ENCODE measurements at places on chromosomes 3 and 15.
A peak's percentile ranks its signal among the peaks of the same experiment; 100 is the strongest.

GRCh38 chr3:191499307-191500080 is 38.5 kb downstream of the PYDC2 start:
- peaks cover 3% of the 10 kb centered on the region for H3K4me1 ChIP-seq
- H3K36me3 ChIP-seq = no peaks in the 10 kb centered on the region
- peaks cover 3% of the 10 kb centered on the region for H3K27me3 ChIP-seq
- peak; percentile 35 for DNase-seq
- H3K27ac ChIP-seq = no peak overlapping the region
- no peak overlapping the region for H3K4me3 ChIP-seq

DNA sequence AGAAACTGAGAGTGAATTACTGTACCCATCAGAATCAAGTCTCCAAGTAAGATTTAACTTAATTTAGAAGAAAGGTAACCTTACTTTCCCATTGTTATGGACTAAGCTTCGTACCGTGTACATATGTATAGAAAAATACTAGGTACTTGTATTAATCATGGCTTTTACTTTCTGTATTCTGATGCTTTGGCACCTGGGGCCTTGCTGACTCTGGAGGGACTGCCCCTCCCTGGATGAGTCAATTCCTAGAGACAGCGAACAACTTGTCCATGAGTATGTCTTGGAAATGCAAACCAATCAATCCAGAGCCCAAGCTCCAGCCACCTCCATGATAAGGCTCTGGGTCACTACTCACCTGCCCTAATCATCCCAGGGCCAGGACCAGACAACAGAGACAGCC is 50.0 kb upstream of the DGKG start:
- H3K4me3 ChIP-seq = no peak overlapping the region
- H3K36me3 ChIP-seq = no peaks in the 10 kb centered on the region
- H3K27ac ChIP-seq = no peak overlapping the region
- H3K27me3 ChIP-seq = peaks cover 3% of the 10 kb centered on the region
- peaks cover 6% of the 10 kb centered on the region for H3K4me1 ChIP-seq

GRCh38 chr3:45098310-45098709 is 47.9 kb downstream of the CDCP1 start:
- no peak overlapping the region for H3K27ac ChIP-seq
- H3K4me3 ChIP-seq = no peak overlapping the region
- DNase-seq = no peak
- no peaks in the 10 kb centered on the region for H3K36me3 ChIP-seq

DNA sequence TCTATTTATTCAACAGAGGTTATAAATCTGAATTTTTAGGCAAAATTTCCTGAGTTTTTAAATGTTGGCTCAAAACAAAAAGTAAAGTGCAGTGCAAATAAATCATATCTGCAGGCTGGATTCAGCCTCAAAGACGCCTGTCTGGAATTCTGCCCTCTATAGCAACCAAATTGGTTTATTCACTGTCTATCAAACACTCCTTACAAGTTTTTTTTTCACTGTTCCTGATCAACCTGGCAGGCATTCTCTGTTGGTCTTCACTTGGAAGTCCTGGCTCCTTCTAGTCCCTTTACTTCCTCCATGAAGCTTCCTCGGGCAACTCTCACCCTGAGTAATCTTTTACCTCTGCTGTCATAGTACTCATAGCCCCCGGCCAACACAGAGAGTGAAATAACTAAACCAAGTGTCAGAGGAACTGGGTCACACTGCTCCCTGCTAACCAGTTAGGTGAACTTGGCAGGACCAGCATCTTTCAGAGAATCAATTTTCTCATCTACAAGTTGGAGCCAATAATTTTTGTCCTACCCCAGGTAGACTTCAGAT is 36.8 kb upstream of the TIPARP start:
- no peak overlapping the region for H3K4me3 ChIP-seq
- no peak for DNase-seq
- H3K27me3 ChIP-seq = no peaks in the 10 kb centered on the region
- H3K4me1 ChIP-seq = no peaks in the 10 kb centered on the region
- H3K27ac ChIP-seq = no peak overlapping the region
- H3K36me3 ChIP-seq = no peaks in the 10 kb centered on the region

- H3K4me1 ChIP-seq = no peaks in the 10 kb centered on the region
- H3K27me3 ChIP-seq = no peaks in the 10 kb centered on the region
These were observed 9.5 kb downstream of the HMG20A start for GRCh38 chr15:77430213-77430612.

DNA sequence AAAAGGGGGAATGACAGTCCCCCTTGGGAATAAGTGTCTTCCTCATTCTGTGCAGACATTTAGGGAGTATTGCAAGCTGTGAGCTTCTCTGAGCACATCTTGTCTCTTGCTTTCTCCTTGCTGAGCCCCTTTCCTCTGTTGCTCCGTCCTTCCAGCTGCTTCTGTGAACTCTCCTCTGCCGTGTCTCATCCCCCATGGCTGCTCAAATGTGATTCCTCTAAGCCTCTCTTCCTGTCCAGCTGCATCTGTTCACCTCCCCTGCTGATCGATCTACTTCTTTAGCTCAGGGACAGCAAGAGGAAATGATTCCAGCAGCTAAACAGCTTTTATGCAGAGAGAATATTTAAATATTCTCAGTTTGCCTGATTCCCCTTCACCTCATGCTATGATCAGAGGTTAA is 328.0 kb upstream of the DNAJC19 start:
- H3K27ac ChIP-seq = no peak overlapping the region
- H3K4me3 ChIP-seq = no peak overlapping the region
- no peaks in the 10 kb centered on the region for H3K4me1 ChIP-seq
- H3K36me3 ChIP-seq = no peaks in the 10 kb centered on the region
- DNase-seq = no peak

DNA sequence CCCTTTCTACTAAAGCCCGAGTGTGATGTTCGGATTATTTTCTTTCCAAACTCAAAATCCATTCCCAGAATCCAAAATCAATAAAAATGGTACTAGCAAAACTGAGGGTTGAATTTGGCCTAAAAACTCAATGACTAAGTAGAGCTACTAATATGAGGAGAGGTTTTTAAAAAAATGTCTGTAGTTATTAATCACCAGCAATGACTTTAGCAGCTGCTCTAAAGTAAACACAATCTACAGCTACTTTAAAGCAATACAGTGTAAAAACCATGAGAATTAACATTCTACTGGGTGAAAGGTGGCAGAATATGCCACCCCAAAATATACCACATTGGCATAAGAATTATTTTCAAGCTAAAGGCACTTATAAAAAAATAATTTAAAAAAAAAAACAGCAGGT is 23.5 kb downstream of the FHIT start:
- H3K27me3 ChIP-seq = no peaks in the 10 kb centered on the region
- H3K4me1 ChIP-seq = no peaks in the 10 kb centered on the region
- H3K4me3 ChIP-seq = no peak overlapping the region
- no peak overlapping the region for H3K27ac ChIP-seq
- H3K36me3 ChIP-seq = no peaks in the 10 kb centered on the region

DNA sequence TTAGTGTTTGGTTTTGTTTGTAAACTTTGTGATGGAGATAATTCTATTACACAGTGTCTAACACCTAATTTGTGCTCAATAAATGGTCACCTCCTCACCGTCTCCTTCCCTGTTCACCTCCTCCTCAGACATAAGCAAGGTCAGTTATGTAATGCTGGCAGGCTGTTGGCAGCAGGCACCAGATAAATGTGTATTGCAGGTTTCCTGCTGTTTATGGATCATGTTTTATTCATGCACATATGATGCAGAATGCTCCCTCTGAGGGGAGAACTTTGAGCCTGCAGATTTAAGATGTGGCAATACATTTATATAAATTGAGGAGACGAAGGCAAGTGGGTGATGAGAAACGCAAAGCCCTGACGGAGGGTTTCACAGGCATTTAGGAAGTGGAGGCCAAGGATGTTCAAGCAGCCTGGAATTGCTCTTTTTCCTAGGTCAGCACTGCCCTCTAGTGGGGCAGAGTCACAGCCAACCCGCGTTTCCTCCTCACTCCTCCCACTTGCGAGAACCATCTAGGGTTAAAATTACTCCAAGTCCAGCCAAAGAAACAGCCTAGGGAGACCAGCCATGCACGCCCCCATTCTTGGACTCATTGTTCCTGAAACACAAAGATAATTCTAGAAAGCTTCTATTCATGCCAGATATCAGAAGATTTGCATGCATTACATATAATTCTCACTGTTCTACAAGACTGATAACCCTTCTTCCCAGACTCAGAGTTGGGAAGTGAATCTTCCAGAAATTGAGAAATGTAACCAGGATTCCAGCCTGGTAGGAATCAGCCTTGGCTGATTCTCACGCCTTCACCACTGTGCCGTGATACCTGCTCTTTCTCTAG is 228.7 kb downstream of the SLCO3A1 start:
- H3K36me3 ChIP-seq = no peaks in the 10 kb centered on the region
- H3K4me1 ChIP-seq = no peaks in the 10 kb centered on the region
- H3K27ac ChIP-seq = no peak overlapping the region
- peak; percentile 77 for DNase-seq
- peaks cover 7% of the 10 kb centered on the region for H3K27me3 ChIP-seq

GRCh38 chr15:98943051-98943508 is 64.5 kb downstream of the PGPEP1L start:
- DNase-seq = no peak
- H3K4me1 ChIP-seq = peaks cover 33% of the 10 kb centered on the region
- H3K27me3 ChIP-seq = no peaks in the 10 kb centered on the region
- peak overlapping the region; percentile 35 for H3K27ac ChIP-seq
- no peak overlapping the region for H3K4me3 ChIP-seq
- H3K36me3 ChIP-seq = no peaks in the 10 kb centered on the region

DNA sequence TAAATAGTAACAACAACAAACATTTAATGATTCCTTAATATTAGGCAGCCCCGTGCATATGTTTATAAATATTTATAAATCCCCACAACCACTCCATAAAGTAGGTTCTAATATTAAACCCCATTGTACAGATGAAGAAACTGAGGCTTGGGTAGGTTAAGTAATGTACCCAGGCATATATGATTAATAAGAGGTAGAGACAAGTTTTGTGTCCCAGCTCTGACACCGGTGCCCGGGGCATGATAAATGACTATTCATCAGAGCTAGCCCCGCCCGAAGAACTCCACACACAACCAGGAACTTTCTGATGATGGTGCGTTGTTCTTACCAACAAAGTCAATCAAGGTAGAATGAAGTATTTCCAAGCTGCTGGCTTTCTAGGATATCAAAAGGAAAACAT is 19.4 kb downstream of the CDCP1 start:
- H3K27ac ChIP-seq = no peak overlapping the region
- H3K27me3 ChIP-seq = no peaks in the 10 kb centered on the region
- no peak overlapping the region for H3K4me3 ChIP-seq
- H3K4me1 ChIP-seq = peaks cover 4% of the 10 kb centered on the region
- H3K36me3 ChIP-seq = no peaks in the 10 kb centered on the region

DNA sequence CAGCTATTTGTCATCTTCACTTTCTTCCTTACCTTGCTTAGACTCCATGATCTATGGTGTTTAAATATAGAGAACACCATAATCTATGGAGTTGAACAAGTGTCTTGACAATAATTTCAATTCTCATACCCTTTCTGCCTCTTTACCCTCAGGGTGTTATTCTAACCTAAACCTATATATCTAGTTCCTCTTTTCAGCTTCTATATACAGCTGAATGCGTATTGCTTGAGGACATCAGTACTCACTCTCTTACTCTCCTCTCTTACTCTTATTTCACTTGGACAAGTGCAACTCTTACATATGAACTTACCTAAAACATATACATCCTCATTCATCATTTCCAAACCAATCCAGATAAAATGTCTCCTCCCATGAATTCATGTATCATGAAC is 187.1 kb downstream of the RAP2B start:
- H3K27ac ChIP-seq = no peak overlapping the region
- no peaks in the 10 kb centered on the region for H3K36me3 ChIP-seq
- no peak overlapping the region for H3K4me3 ChIP-seq

GRCh38 chr3:172698631-172699030 is 12.2 kb downstream of the NCEH1 start:
- H3K27ac ChIP-seq = peak overlapping the region; percentile 49
- H3K4me3 ChIP-seq = no peak overlapping the region
- no peaks in the 10 kb centered on the region for H3K36me3 ChIP-seq
- no peaks in the 10 kb centered on the region for H3K27me3 ChIP-seq

DNA sequence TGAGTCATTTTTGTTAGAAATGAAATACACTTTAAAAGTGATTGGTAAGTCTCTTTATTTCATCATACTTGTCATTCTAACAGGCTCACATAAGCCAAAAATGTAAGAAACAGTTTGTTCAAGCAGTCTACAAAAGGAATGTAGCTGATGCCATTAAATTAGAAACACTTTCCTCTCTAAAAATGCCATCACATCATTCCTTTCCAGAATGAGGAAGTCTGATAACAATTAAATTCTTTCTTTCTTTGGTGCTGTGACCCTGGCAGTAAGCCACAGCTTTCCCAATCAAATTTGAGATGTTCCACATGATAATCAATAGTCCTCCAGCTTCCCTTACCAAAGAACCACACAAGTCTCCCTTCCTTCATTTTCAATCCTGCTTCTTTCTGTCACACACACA is 9.4 kb upstream of the P2RY1 start:
- peaks cover 24% of the 10 kb centered on the region for H3K4me1 ChIP-seq
- no peak for DNase-seq
- no peaks in the 10 kb centered on the region for H3K36me3 ChIP-seq
- no peak overlapping the region for H3K4me3 ChIP-seq
- H3K27me3 ChIP-seq = no peaks in the 10 kb centered on the region

Measured in hepatocyte (in vitro differentiated cells).